Activated effector memory CD4-positive, alpha-beta T cell treated with Interleukin-2 at 50 U/mL for 16 hours (primary cell): ENCODE measurements at places on chromosomes 5 and 9.
A peak's percentile ranks its signal among the peaks of the same experiment; 100 is the strongest.

DNA sequence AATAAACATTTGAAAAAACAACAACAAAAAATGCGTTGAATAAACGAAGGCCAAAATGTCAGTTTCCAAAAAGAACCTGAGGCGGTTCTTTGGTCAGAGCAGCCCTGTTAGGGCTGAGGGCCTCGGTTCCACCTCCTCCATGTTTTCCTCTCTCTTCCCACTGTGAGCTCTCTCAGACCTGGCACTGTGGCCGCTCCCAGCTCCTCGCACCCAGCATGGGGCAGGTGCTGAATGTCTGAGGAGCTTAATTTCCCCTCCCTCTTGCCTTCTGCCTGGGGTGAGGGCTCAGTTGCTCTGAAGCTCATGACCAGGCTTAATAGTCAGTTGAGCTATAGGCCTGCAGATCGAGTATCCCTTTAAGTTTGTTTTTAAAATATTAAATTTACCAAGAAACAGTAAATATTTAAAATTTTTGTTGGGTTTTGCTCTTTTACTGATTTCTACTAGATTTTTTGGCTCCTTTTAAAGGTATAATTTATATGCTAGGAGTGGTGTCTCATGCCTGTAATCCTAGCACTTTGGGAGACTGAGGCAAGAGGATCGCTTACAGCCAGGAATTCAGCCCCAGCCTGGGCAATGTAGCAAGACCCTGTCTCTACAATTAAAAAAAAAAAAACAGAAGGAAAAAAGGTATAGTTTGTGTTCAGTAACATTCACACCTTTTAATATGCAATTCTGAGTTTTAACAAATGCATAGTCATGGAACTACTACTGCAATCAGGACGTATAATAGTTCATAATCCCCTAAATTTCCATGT lies 28.1 kb downstream of the DAPK1 start:
- DNase-seq, result no peak

GRCh38 chr5:52709167-52709925 lies 78.4 kb upstream of the ITGA1 start:
- no peak for DNase-seq

- no peak for DNase-seq
Observed at GRCh38 chr9:127058645-127059021, 63.8 kb downstream of the ANGPTL2 start.

DNA sequence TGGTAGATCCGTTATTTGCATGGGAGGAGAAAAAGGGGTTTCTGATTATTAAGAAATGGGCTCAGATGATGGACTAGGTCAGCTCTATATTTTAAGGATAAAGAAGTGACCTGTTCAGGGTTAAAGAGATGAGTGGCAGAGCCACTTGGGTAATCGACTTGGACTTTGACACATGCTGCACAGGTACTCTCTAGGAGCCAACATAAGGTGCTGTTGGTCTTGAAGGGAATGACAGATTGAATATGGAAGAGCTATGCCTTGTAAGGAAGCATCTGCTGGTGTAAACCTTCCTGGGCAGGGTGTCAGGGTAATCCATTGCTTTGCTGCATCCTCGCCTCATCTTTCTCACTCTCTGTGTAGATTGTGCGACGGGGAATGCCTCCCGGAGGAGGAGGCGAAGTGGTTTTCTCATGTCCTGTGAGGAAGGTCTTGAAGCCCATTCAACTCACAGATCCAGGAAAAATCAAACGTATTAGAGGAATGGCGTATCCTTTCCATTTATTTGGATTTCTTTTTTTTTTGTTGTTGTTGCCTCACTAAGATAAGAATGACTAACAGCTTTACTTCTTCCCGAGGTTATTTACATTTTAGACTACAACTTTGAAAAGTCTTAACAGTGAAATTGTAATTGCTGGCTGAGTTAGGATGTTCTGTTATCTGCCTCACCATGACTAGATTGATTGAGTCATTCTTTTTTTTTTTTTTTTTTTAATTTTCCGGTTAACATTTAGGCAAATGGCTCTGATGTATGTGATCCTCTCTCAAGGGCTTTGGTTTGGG lies 41.2 kb downstream of the RCL1 start:
- DNase-seq, result no peak

DNA sequence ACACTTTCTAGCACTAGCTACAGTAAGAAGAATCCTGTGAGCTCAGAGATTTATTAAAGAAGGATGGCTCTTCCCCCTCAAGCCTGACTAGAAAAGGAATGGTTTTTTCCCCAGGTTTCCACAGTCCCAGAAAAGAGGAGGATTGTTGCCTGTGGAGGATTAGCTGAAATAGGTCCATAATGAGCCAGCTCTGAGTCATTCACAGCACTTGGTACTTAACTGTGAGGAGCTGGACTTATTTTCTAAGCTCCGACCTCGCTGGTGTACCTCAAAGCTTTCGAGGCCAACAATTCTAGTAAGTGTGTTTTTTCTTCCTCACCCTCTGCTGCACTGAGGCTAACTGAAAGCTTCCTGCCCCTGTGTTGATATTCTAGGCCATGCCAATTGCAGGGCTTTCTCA lies 222.5 kb upstream of the IL12B start:
- DNase-seq, result no peak

- no peak for DNase-seq
Observed at GRCh38 chr5:59921816-59922215, 28.3 kb upstream of the PDE4D start.

GRCh38 chr5:3305432-3305831 lies 290.2 kb upstream of the IRX1 start:
- DNase-seq, result no peak

GRCh38 chr5:172958331-172959046 lies 735 bp upstream of the RPL26L1 start:
- peak; percentile 52 for DNase-seq

- DNase-seq, result no peak
Observed at GRCh38 chr5:150137997-150138396, 17.6 kb downstream of the PDGFRB start.

DNA sequence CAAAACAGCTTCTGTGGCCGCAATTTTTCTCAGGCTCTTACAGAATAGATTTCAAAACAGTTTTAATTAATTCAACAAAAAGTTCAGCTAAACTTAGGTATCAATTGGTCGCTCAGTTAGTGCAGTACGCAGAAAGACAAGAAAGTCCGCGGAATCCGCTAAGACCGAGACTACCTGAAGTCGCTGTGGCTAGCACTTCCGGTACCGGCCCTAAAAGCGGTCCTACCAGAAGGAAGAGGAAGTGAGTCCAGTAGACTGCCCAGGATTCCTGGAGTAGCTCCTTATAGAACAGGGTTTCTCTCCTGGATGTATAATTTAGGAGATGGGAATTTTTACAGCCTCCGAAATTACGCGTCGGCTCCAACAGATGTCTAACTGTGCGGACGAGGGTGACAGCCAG lies 16.6 kb upstream of the PCDHB2 start:
- DNase-seq, result no peak
